ENCODE measurements at places on chromosomes 12 and 14.

DNA sequence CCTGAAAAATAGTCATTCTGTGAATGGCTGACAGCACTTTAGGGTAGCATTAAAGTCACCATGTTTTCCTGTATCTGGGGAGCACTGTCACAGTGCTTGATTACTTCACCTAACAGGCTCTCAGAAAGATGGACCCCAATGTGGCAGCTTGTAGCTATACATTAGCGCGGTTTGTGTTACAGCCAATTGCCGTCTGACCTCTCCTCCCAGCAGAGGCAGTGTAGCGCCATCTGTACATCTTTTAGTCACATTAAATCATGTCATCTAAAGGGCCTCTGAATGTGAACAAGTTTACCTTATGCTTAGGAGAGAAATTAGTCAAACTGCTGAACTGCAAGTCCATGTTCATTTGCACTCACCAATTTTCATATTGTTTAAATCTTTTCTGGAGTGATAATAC is 113.7 kb downstream of the LMO3 start:
- DNase-seq, result no peak

GRCh38 chr12:52949413-52950331 is 754 bp downstream of the KRT18 start:
- DNase-seq, result peak; percentile 32

DNA sequence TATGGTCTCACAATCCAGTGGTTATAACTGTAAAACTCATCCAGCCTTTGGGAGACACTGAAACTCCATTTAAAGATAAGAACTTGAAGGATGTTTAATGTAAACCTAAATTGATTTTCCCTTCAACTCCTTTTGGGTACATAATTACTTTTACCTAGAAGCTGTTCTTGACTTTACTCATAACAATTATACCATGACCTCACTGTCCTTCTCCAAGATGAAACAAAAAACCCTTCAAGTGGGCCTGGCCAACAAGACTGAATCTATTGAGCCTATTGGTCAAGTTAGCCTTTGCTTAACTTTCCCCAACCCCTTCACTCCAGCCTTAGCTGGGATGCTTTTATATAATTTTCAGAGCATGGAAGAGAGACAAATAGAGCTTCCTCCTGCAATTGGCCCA is 22.5 kb downstream of the PARP2 start:
- no peak for DNase-seq

DNA sequence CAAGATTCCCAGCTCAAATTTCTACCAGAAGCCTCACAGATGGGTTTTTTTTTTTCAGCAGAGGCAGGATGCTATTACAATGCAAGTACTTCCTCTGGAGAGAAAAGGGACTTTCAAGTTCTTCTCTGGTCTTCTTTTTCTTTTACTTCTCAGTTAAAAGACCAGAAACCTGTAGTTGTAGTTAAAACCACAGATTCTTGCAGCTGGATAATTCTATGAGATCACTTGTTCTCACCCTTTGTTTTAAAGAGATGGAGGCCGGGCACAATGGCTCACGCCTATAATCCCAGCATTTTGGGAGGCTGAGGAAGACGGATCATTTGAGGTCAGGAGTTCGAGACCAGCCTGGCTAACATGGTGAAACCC is 47.6 kb upstream of the OVCH1 start:
- DNase-seq, result no peak

DNA sequence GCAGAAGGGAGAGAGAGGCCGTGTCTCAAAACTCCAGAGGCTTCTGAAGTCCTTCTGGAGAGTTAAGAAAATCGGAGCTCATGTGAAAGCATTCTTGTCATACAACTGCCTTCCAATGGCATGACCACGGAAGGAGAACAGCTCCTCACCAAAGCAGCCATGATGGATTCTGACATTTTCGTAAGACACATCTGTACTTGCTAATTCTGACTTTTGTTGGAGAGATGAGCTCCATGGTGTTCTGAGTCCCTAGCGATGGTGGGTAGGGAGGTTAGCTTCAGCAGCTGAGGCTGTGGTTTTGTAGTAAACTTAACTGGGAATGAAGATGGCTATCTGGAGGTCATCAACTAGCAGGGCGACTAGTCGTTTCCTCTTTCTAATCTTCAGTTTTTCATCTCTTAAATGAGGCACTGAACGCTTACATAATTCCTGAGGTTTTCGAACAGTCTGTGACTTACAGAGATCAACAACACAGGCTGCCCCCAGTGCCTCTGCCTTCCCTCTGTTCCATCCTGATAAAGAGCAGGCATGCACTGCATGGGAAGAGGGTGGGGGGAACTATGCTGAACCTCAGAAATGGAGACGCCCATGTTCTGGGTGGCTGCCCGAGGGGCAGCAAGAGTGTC is 28.6 kb upstream of the DICER1 start:
- peak; percentile 45 for DNase-seq

GRCh38 chr14:51884086-51884927 is 23.9 kb downstream of the GNG2 start:
- peak; percentile 70 for DNase-seq

GRCh38 chr12:51118706-51119105 is 35.3 kb upstream of the CSRNP2 start:
- DNase-seq, result no peak

GRCh38 chr12:49750027-49750995 is 9.0 kb downstream of the TMBIM6 start:
- DNase-seq, result peak; percentile 39

- no peak for DNase-seq
Measured at GRCh38 chr12:386651-387050, 2.5 kb downstream of the KDM5A start.

DNA sequence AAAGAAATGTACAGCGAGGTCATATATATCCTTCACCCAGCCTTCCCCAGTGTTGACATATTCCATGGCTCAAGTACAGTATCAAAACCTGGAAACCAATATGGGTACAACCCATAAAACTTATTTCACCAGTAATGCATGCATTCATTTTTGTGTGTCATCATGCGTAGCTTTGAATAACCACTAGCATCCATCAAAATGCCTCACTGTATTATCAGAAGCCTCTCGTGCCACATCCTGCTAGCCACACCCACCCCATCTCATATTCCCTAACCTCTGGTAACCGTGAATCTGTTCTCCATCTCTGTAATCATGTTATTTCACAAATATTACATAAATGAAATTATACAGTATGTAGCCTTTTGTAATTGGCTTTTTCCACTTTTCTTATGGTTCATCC is 314.3 kb downstream of the RAD51B start:
- DNase-seq, result no peak

GRCh38 chr14:80644826-80645225 is 296.7 kb downstream of the CEP128 start:
- DNase-seq, result no peak

DNA sequence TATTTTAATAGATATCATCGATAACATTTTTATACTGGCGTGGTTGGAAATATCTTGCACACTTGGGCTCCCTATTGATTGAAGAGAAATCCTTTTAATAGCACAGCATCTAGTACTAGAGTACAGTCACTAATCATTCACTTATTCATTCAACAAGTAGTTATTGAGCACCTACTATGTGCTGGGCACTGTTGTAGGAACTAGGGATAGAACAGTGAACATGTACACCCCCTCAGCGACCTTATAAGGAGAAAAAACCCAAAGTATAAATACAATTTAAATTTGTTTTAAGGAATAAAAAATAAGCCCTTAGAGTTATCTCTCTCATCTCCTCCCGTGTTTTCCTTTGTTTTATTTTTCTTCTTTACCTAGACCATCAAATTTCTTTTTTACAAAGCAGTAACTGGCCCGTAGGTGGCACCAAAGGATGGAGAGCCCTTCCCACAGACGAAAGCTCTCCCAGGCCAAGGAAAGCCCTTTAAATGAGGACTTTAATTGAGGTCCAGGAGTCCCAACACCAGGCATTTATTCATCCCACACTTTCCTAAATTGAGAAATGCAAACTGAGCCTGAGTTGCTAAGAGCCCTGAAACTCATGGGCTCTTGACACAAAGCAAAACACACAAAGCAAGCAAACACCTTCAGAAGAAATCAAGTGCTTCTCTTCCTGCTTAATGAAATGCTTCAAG is 29.0 kb downstream of the PEBP1 start:
- no peak for DNase-seq

DNA sequence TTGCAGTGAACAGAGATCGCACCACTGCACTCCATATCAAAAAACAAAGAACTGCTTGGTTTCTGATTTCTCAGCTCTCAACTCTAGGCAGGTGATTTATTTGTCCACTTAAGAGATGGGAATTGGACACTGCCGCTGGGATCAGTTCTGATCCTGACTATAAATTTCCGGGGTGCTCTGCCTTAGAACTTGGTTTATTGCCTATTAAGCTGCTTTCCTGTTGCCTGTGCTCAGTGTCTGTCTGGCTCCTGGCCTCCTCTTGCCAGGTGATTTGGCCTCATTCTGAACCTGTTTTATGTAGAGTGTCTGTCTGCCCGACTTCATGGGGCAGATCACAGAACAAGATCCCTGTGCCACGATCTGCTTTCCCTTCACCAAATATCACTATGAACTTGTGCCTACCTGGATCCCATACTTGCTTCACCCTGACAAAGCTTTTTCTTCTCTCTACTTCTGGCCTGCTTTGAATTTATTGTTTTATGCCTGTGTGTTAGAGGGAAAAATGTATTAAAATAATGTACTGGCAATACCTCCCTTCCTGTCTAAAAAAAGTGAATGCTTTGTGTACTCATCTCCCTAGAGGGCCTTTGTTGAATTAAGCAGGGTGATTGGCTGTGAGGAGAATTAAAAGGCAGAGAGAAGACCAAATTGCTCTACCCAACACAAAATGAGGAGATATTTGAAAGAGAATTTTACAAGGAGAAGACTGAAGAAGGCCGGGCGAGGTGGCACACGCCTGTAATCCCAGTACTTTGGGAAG is 27.6 kb downstream of the CDKN1B start:
- no peak for DNase-seq

GRCh38 chr14:81478446-81478845 is 55.2 kb downstream of the SEL1L start:
- no peak for DNase-seq

DNA sequence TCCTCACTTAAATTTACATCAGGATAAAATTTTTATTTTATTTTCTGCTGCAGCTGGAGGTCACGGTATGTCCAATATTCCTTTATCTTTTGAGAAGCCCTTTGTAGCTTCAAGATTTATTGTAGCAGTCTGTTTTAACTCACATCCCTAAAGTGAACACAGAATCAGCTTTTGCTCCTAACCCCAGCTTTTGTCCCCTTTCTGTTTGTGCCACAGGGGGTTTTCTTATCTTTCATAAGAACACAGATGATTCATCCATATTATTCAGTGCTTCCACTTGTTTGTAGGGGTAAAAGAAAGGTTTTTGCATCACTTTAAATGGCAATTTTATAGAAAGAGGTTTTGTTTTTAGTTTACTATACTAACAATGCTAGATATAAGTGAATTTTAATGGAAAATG is 21.8 kb upstream of the PIK3C2G start:
- DNase-seq, result peak; percentile 43

DNA sequence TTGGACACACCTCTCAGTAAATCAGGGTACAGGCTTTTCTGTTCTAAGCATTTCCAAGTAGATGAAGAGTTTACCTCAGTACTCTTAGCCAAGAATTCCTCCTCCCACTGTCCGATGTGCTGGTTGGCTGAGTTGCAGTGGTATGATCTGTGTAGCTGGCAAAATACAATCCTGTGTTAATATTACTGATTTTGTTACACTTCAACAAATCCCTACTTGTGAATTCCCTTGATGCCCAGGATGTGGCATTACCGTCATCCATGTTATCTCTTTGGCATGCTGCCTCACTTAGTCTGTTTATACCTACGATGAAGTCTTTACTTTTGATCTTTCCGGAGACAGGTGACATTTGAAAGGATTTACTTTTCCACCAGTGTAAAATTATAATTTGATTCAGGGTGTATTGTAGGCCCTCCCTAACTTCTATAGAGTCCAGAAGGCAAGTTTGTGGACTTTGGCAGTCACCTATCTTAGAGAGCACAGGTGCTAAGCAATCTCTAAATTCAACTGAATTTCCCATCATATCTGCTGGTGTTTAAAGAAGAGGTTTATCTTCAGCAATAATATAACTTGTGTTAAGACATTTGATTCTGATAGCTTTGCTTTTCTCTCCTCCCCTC is 10.1 kb downstream of the CCDC196 start:
- DNase-seq, result no peak

GRCh38 chr12:132422381-132423043 is 67.4 kb upstream of the FBRSL1 start:
- no peak for DNase-seq

DNA sequence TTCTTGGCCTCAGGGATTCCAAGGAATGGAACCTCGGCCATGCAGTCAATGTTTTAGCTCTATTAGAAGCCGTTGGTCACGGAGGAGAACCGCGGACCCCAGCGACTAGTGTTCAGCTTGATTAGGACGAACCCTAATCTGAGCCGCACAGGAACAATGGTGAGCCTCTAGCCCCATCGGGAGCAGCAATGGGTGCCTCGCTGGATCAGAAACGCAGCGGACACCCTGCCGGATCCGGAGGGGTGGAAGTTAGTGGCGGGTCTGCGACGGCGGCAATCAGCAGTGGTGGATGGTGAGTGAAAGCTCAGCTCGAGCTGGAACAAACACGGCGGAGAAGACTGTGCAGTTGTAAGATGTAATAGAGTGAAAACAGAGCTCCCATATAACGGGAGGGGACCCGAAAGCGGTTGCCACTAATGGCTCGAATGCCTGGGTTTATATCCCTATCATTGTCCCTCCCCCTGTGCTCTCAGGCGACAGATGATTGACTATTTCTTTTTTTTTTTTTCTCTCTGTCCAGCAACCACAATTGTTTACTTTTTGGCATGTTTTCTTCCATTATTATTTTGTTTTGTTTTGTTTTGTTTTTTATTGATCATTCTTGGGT is 127.7 kb downstream of the ZNF664 start:
- DNase-seq, result no peak
